ENCODE measurements at places on chromosomes 16 and 17. TPM values are rescaled to one million over a fixed set of nuclear protein-coding genes. Genes with fewer than 3 reads are reported as not detected.

Gene CDH3
- total RNA-seq, result 79.6 TPM

Gene KRTAP4-5
- total RNA-seq, result not detected

Gene ZFPM1
- total RNA-seq, result 21.0 TPM

GRCh38 chr17:35775039-35775438 is 14.4 kb downstream of the C17orf50 start:
- no peaks in the 10 kb centered on the region for H3K27me3 ChIP-seq
- H3K27ac ChIP-seq, result no peak overlapping the region
- no peaks in the 10 kb centered on the region for H3K4me1 ChIP-seq
- DNase-seq, result no peak

- no peaks in the 10 kb centered on the region for H3K4me1 ChIP-seq
- H3K27ac ChIP-seq, result peak overlapping the region; percentile 83
- no peak overlapping the region for H3K4me3 ChIP-seq
- H3K36me3 ChIP-seq, result no peaks in the 10 kb centered on the region
- no peak for DNase-seq
These were observed 50.8 kb upstream of the PVALEF start for GRCh38 chr17:81114351-81115093.

GRCh38 chr17:80109066-80109660 is 7.8 kb downstream of the GAA start:
- H3K27me3 ChIP-seq, result no peaks in the 10 kb centered on the region
- peaks cover 4% of the 10 kb centered on the region for H3K36me3 ChIP-seq
- no peaks in the 10 kb centered on the region for H3K4me1 ChIP-seq
- no peak overlapping the region for H3K4me3 ChIP-seq

GRCh38 chr16:70775399-70775798 is 25.6 kb downstream of the VAC14 start:
- H3K27ac ChIP-seq, result no peak overlapping the region
- no peaks in the 10 kb centered on the region for H3K4me1 ChIP-seq
- no peak overlapping the region for H3K4me3 ChIP-seq
- no peak for DNase-seq

DNA sequence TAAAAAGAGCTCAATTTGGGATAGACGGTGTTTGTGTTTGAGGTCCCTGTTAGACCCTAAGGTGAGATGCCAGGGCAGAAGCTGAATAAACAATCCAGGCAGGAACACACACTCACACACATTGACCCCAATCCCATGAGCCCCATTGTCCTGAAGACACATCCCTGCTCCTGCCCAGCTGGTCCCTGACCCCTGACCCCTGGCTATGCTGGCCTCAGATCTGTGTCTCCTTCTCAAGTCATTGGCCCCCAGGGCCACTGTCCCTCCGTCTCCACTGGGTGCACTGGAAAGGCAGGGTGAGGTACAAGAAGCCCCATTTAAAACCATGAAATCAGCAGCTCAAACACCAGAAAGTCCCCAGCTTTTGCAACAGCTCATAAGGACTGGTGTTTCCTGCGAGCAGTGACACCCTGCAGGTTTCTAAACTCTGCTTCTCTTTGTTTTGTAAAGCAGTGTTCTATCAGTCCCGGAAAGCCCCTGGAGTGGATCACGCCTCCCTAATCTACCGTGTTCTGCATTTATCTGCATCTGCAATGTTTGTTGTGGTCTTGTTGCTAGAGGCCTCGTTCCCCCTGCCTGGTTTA is 18.0 kb upstream of the ASGR2 start:
- no peaks in the 10 kb centered on the region for H3K27me3 ChIP-seq
- DNase-seq, result peak; percentile 96
- H3K4me1 ChIP-seq, result no peaks in the 10 kb centered on the region
- peak overlapping the region; percentile 86 for H3K27ac ChIP-seq
- peak overlapping the region; percentile 30 for H3K4me3 ChIP-seq
